ENCODE measurements at places on chromosomes 5 and 9.

- no peak for DNase-seq
Observed at GRCh38 chr9:130220352-130220751, 45.2 kb upstream of the HMCN2 start.

GRCh38 chr9:71223953-71224538, 102.6 kb upstream of the TRPM3 start:
- DNase-seq = no peak

GRCh38 chr5:154221371-154221896, 30.9 kb downstream of the GALNT10 start:
- DNase-seq = peak; percentile 18

- DNase-seq = no peak
Observed at GRCh38 chr5:178330791-178331404, 98.3 kb upstream of the PHYKPL start.

- no peak for DNase-seq
Observed at GRCh38 chr5:77374686-77375085, 117.4 kb downstream of the WDR41 start.

- DNase-seq = no peak
Observed at GRCh38 chr5:66933066-66933465, 263.5 kb downstream of the CD180 start.

DNA sequence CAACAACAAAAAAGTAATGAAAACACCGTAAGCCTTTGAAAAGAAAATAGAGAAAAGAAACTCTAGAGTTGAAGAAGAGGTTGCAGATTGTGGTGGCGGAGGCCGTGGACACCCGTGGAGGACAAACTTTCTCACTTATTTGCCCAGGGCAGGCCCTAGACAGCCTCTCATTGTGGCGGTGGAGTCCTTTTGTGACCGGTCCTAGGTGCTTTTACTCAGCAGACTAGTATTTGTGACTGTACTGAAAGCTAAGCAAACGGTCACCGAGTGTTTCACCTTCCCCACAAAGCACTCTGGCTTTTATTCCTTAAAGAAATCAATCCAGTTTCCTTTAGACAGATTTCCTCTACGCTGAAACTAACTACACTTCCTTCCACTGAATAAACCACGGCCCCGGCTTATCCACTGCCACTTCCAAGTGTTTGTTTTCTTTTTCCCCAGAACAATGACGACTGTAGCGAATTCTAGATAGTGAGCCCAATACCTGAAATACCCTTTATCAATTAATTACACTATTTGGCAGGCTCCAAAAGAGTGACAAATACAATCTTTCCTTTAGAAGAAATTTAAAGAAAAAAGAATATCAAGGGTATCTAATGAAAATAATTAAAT, 210.2 kb upstream of the TARS1 start:
- DNase-seq = no peak

- no peak for DNase-seq
Observed at GRCh38 chr5:9066349-9066748, 479.5 kb downstream of the SEMA5A start.

- DNase-seq = no peak
Observed at GRCh38 chr5:144028058-144028457, 142.4 kb downstream of the YIPF5 start.

- no peak for DNase-seq
Observed at GRCh38 chr9:38158628-38159027, 89.6 kb upstream of the SHB start.

- DNase-seq = no peak
Observed at GRCh38 chr9:125240649-125240999, 519 bp downstream of the HSPA5 start.

DNA sequence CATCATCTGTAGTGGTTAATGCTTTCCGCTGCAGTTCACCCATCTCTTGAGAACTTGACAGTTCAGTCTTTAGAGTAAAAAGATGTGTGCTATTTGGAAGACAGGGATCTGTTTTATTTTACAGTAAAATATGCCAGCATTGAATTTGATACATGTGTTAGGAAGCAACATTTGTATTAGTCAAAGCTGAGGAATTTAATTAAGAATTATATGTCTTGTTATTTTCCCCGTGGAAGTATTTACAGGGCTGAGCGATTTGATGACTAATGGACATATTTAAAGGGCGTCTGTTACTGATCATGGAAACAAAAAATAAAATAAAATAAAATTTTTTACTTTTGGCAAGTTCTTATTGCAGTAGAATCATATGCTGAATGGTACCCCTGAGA, 101.3 kb downstream of the PAM start:
- DNase-seq = no peak

GRCh38 chr5:91255396-91256141, 127.5 kb downstream of the ARRDC3 start:
- no peak for DNase-seq
